ENCODE measurements at places on chromosomes 12 and 14.
A peak's percentile ranks its signal among the peaks of the same experiment; 100 is the strongest.

GRCh38 chr14:48229091-48229490, 553.7 kb upstream of the MDGA2 start:
- H3K4me1 ChIP-seq: no peaks in the 10 kb centered on the region
- H3K27me3 ChIP-seq: no peaks in the 10 kb centered on the region
- H3K36me3 ChIP-seq: no peaks in the 10 kb centered on the region
- H3K27ac ChIP-seq: no peak overlapping the region
- DNase-seq: no peak
- H3K4me3 ChIP-seq: no peak overlapping the region

DNA sequence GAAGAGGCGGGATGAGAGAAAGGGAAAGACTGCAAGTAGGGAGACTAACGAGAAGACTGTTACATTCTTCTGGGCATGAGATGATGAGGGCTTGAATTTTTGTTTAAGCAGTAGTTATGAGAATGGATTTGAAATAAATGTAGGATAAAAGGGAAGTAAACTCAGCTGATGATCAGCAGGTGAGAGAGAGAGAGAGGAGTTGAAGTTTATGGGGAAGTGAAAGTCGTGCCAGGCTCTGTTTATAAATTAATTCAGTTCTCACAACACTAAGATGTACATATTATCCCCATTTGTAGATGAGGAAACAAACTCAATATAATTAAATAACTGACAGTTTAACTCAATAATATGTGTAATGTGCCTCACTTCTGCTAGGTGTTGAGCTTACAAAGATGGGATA, 170.0 kb upstream of the RMST start:
- DNase-seq: no peak
- no peak overlapping the region for H3K27ac ChIP-seq
- peaks cover 2% of the 10 kb centered on the region for H3K27me3 ChIP-seq
- H3K4me1 ChIP-seq: no peaks in the 10 kb centered on the region
- no peaks in the 10 kb centered on the region for H3K36me3 ChIP-seq

DNA sequence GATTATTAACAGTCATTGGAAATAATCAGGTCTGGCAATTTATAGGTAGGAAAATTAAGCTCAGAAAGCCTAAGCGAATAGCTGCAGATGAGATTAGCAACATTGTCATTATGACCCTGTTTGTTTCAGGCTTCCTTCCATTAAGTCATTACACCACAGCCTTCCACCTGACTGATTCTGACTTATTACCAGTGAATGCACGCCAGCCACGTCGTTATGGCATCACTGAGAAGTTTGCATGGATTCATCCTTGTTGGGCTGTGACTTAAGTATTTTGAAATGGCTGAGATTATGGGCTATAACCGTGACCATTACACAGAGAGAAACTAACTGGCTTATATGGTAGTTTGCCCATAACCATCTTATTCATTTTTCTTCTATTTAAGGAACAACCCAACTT, 18.6 kb downstream of the RASSF8 start:
- peaks cover 29% of the 10 kb centered on the region for H3K27me3 ChIP-seq
- no peaks in the 10 kb centered on the region for H3K4me1 ChIP-seq
- H3K27ac ChIP-seq: no peak overlapping the region
- DNase-seq: no peak
- H3K36me3 ChIP-seq: no peaks in the 10 kb centered on the region

DNA sequence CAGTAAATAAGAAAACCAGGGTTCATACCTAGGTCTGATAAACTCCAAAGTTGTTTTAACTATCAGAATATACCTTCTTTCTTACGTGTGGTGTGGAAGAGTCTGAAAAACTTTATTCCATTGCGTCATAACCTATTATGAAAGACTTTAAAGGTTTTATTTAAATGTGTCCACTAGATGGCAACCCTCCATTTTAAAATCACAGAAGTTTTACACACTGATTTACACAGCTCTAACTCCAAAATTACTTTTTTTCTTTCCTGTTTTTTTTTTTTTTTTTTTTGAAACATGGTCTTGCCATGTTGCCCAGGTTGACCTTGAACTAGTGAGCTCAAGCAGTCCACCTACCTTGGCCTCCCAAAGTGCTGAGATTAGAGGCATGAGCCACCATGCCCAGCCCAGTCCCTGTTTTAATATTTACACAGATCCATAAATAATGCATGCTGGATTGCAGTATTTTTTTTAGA, 17.3 kb upstream of the TMPRSS12 start:
- no peak overlapping the region for H3K4me3 ChIP-seq
- no peaks in the 10 kb centered on the region for H3K27me3 ChIP-seq
- peak overlapping the region; percentile 87 for H3K27ac ChIP-seq
- H3K4me1 ChIP-seq: peaks cover 10% of the 10 kb centered on the region
- no peaks in the 10 kb centered on the region for H3K36me3 ChIP-seq

- DNase-seq: no peak
- H3K4me3 ChIP-seq: no peak overlapping the region
- H3K27me3 ChIP-seq: peaks cover 10% of the 10 kb centered on the region
- H3K36me3 ChIP-seq: no peaks in the 10 kb centered on the region
Measured at GRCh38 chr12:9928607-9929006, 3.6 kb downstream of the CLEC2A start.

GRCh38 chr12:125634813-125635212, 569.6 kb downstream of the AACS start:
- H3K36me3 ChIP-seq: no peaks in the 10 kb centered on the region
- peaks cover 5% of the 10 kb centered on the region for H3K27me3 ChIP-seq
- no peak for DNase-seq
- no peaks in the 10 kb centered on the region for H3K4me1 ChIP-seq

DNA sequence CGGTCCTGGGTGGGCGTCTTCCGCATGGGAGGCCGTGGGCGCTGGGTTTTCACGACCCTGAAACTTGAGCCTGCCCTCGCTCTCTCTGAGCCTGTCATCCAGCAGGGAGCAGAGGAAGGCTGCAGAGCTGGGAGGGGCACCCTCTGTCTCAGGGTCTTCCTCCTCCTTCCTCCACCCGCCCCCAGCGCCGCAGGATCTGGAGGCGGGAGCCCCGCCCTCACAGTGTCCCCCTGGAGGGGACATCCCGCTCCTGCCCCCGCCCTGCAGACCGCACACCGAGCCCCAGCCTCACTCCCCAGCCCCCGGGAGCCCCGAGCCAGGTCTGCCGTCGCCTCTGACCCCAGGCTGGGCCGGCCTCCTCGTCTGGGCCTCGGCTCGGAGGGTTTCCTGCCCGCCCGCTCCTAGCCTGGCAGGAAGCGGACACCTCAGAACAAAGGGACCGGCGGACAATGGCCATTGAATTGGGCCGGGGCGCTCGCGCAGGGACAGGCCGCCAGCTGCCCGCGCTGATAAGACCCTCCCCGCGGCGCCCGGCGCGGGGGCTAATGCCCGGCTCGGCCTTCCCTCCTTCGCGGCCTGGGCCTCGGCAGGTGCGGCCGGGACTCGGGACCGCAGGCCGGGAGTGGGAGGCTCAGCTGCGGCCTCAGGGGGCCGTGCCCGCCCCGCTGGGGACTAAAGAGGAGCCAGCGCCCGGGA, 15.3 kb upstream of the NUDT14 start:
- H3K4me1 ChIP-seq: peaks cover 21% of the 10 kb centered on the region
- DNase-seq: no peak
- H3K4me3 ChIP-seq: no peak overlapping the region
- peaks cover 53% of the 10 kb centered on the region for H3K27me3 ChIP-seq

- H3K4me3 ChIP-seq: no peak overlapping the region
- no peak for DNase-seq
- H3K27me3 ChIP-seq: no peaks in the 10 kb centered on the region
- H3K4me1 ChIP-seq: no peaks in the 10 kb centered on the region
- H3K36me3 ChIP-seq: no peaks in the 10 kb centered on the region
Measured at GRCh38 chr14:58060898-58061297, 91.1 kb downstream of the ARMH4 start.

DNA sequence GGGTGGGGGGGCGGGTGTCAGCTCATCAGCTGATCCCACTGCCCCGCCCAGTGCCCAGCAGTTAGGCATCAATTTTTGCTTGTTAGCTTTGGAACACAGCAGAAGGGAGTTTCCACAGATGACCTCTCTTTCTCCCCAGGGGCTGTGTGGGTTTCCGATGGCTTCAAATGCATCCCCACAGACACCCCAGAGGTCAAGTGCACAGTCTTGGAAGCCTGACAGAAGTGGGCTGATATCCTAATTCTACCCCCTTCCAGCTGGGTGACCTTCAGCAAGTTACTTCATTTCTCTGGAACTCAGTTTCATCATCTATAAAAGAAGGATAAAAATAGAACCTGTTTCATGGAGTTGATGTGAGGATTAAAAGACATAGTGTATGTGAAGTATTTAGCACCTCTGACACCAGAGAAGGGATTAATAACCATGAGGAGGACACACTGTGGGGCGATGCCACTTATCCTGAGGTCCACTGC, 22.0 kb downstream of the TTC9 start:
- no peaks in the 10 kb centered on the region for H3K27me3 ChIP-seq
- H3K4me3 ChIP-seq: no peak overlapping the region
- H3K36me3 ChIP-seq: peaks cover 14% of the 10 kb centered on the region
- no peak for DNase-seq
- peak overlapping the region; percentile 42 for H3K27ac ChIP-seq
- H3K4me1 ChIP-seq: peaks cover 75% of the 10 kb centered on the region

DNA sequence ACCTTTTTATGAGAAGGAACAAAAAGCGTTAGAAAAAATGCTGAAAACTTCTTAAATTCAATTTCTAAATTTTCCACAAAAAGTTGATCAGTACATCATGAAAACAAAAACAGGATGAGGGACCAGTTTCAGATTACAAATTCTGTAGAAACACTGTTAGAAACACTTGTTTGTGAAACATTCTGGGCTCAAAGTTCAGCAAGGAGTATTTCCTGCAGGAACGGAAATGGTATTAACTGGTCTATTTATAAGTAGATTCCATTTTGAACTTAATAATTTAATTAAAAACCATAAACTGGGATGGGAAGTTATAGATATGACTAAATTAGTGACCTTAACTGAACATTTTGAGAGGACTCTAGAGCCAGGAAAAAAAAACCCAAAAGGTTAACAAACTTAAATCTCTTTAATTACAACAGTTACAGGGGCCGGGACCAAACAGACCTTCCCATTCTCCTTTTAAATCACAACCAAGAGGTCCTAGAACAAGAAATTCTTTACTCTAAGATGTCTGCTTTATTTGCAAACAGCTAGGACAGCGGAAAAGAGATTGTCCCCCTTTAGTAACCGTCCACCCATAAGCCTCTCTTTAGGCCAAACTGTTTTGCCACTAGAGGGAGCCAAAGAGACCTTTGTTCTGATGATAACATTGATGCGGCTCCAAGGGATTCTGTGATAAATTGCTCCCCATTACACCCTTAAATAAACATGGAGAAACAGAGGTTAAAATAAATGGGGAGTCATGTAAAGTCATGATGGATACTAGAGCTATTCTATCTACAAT, 69.0 kb upstream of the RERGL start:
- peak; percentile 3 for DNase-seq
- H3K27me3 ChIP-seq: no peaks in the 10 kb centered on the region
- H3K27ac ChIP-seq: no peak overlapping the region
- H3K4me1 ChIP-seq: no peaks in the 10 kb centered on the region

- H3K4me3 ChIP-seq: no peak overlapping the region
- no peaks in the 10 kb centered on the region for H3K4me1 ChIP-seq
- H3K27ac ChIP-seq: no peak overlapping the region
- peaks cover 13% of the 10 kb centered on the region for H3K27me3 ChIP-seq
- no peaks in the 10 kb centered on the region for H3K36me3 ChIP-seq
Measured at GRCh38 chr12:15446807-15447206, 124.5 kb downstream of the PTPRO start.

- H3K4me3 ChIP-seq: no peak overlapping the region
- no peaks in the 10 kb centered on the region for H3K4me1 ChIP-seq
- H3K27ac ChIP-seq: no peak overlapping the region
- no peaks in the 10 kb centered on the region for H3K27me3 ChIP-seq
- H3K36me3 ChIP-seq: no peaks in the 10 kb centered on the region
- DNase-seq: no peak
Measured at GRCh38 chr14:63134801-63135200, 69.4 kb upstream of the RHOJ start.

DNA sequence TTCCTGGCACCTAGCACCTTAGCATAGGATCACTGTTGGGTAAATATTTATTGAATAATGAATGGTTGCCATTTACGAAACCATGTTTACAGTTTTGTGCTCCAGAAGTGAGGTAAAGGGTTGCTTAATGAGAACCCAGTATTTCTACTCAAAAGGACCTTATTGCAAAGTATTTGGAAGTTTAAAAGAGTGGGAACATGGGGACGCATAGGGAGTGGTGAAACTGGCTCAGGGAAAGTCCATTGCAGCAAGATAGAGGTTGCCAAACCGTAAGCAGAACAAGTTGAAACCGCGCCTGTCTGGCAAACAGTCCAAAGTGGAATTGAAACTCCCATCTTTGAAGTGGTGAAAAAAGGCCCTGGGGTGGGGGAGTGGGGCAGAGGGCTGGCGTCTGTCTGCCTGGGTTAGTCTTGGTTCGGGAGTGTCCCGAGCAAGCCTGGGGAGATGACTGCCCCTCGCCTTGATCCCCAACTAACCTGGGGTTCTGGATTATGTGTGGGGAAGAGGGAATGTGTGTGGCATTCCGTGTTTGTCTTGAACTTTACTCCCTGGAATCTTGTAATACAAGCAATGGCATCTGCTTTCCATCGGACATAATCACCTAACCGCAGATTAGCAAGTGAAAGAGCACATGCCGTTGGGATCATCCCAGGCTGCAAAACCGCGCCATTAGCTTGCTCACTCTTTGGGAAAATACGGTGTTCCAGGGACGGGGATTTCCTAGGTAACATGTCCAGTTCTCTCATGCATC, 7.2 kb downstream of the ALDH2 start:
- no peaks in the 10 kb centered on the region for H3K36me3 ChIP-seq
- H3K27me3 ChIP-seq: no peaks in the 10 kb centered on the region
- peaks cover 9% of the 10 kb centered on the region for H3K4me1 ChIP-seq
- no peak overlapping the region for H3K27ac ChIP-seq

All from activated naive CD8-positive, alpha-beta T cell treated with anti-CD3 and anti-CD28 coated beads for 36 hours (primary cell).